ENCODE measurements at places on chromosomes 12 and 14. TPM values are rescaled to one million over a fixed set of nuclear protein-coding genes. Genes with fewer than 3 reads are reported as not detected.
A peak's percentile ranks its signal among the peaks of the same experiment; 100 is the strongest.

Gene LRRK2
- polyA plus RNA-seq, result 1.8 TPM

GRCh38 chr14:54593860-54594259 lies 26.9 kb downstream of the SAMD4A start:
- H3K36me3 ChIP-seq, result no peaks in the 10 kb centered on the region
- no peak overlapping the region for H3K4me3 ChIP-seq
- peak overlapping the region; percentile 19 for H3K27ac ChIP-seq
- H3K27me3 ChIP-seq, result no peaks in the 10 kb centered on the region

- H3K4me3 ChIP-seq, result no peak overlapping the region
- no peaks in the 10 kb centered on the region for H3K36me3 ChIP-seq
- H3K4me1 ChIP-seq, result no peaks in the 10 kb centered on the region
- H3K27ac ChIP-seq, result no peak overlapping the region
Measured at GRCh38 chr14:82070040-82070439, 536.4 kb upstream of the SEL1L start.

DNA sequence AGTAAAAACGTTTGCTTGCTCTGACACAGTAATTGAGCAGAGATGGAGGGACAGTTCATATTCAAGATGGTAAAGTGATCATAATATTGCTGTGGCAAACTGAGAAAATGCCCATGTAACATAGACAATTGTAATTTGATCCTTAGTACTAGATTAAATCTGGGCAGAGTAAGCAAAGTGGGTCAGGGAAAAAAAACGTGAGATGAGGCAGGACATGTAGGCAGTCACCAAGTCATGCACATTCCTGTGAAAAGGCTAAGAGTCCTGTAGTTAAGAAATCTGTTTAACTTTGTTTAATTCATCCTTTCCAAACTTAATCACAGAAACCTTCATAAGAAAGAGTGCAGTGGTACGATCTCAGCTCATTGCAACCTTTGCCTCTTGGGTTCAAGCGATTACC lies 16.1 kb downstream of the BTBD7 start:
- no peaks in the 10 kb centered on the region for H3K27me3 ChIP-seq
- H3K36me3 ChIP-seq, result peaks cover under 1% of the 10 kb centered on the region
- no peak overlapping the region for H3K27ac ChIP-seq
- no peak overlapping the region for H3K4me3 ChIP-seq
- no peak for DNase-seq

- H3K4me3 ChIP-seq, result no peak overlapping the region
- peaks cover 7% of the 10 kb centered on the region for H3K4me1 ChIP-seq
- H3K36me3 ChIP-seq, result peaks cover 53% of the 10 kb centered on the region
- H3K27me3 ChIP-seq, result no peaks in the 10 kb centered on the region
- peak overlapping the region; percentile 53 for H3K27ac ChIP-seq
Measured at GRCh38 chr14:74299061-74299545, 3.6 kb downstream of the ABCD4 start.

DNA sequence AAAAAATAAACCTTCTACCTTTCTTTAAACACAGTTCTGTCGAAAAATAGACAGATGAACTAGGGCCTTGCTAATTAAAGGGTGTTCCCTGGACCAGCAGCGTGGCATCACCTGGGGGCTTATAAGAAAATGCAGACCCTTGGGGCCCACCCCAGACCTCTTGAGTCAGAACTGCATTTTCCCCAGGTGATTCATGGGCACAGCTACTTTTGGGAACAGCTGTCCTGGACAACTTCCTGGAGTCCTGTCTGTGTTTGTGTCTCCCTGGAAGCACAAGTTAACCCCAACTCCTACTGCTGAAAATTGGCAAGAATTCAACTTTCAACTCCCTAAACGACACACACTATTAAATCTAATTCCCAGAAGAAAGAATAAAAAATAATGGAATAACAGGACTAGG lies 17.8 kb downstream of the FBLN5 start:
- no peak for DNase-seq
- H3K27ac ChIP-seq, result no peak overlapping the region
- no peaks in the 10 kb centered on the region for H3K36me3 ChIP-seq
- H3K4me3 ChIP-seq, result no peak overlapping the region
- no peaks in the 10 kb centered on the region for H3K27me3 ChIP-seq
- no peaks in the 10 kb centered on the region for H3K4me1 ChIP-seq

- H3K4me1 ChIP-seq, result peaks cover 9% of the 10 kb centered on the region
- DNase-seq, result no peak
- no peak overlapping the region for H3K4me3 ChIP-seq
- H3K36me3 ChIP-seq, result no peaks in the 10 kb centered on the region
- H3K27ac ChIP-seq, result no peak overlapping the region
Measured at GRCh38 chr14:100673085-100673806, 53.4 kb upstream of the DLK1 start.

GRCh38 chr12:56103823-56104108 lies 593 bp upstream of the PA2G4 start:
- peak overlapping the region; percentile 93 for H3K4me3 ChIP-seq
- DNase-seq, result no peak
- H3K27ac ChIP-seq, result peak overlapping the region; percentile 89
- H3K27me3 ChIP-seq, result no peaks in the 10 kb centered on the region

DNA sequence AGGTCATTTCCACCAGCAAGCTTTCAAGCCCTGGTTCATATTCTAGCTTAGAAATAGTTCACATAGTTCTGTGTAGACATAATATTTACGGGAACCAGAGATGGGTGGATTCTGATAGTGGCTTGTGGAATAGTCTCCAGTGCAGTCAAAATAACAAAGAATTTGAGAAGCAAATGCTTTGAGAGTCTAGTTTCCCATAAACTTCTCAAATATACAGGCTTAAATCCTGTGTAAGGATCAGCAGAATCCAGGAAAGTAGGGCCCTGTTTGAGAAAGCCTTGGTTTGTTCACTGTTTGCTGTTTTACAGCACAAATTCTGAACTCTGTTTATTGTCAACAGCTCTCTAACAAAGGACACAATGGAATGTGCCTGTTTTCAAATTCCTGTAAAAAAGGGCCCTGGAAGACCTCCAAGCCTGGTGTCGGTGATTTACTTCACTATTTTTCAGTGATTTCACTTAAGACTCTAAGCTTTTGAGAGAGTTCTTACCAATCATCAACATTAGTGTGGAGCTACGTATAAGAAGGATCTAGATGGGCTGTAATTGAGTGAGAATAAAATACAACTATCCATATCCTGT lies 11.4 kb upstream of the FOS start:
- no peaks in the 10 kb centered on the region for H3K27me3 ChIP-seq
- H3K4me1 ChIP-seq, result peaks cover 11% of the 10 kb centered on the region
- no peak overlapping the region for H3K4me3 ChIP-seq
- peak overlapping the region; percentile 2 for H3K27ac ChIP-seq
- no peak for DNase-seq

DNA sequence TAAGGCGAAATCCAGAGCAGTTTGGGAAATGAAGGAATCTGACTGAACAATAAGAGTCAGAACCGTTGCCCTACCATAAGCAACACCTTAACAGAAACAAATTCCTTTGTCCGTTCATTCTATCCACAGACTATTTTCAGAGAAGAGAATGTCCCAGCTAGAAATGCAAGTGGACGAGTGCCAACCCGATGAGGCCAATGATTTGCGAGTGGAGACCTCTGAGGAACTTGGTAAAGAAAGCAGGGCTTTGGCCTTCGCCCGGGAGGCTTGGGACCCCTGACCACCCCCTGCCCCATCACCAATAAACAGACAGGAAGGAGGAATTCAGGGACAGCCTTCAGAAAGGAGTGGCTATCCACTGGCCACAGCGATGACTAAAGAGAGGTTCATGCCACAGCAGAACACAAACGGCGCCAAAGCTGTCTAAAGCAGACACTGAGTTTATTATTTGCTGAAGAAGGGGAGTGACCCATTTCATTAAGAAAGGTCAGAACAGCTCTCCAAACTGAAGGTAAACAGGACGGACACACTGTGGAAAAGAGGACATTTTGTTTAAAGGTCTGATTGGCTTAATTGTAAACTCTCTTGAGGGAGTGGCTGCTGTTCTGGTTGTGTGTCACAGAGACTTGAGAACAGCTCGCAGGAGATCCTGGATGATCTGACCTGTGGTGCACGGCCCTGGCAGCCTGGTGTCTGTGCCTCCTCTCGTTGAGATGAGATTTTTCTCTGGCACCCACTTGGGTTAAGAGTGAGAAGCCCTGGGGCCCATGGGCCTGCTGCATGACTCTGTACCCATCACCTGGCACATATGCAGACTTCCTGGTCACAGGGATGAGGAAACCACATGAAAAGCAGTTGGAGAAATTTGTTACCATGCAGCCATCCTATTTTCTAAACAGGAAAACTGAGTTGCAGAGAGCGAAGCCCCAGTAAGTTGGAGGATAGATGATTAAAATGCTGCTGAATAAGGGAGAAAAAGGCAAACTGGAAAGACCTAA lies 142.0 kb upstream of the PZP start:
- H3K36me3 ChIP-seq, result no peaks in the 10 kb centered on the region
- H3K4me1 ChIP-seq, result no peaks in the 10 kb centered on the region
- H3K27ac ChIP-seq, result no peak overlapping the region

GRCh38 chr12:80553316-80553715 lies 109.3 kb downstream of the PTPRQ start:
- H3K4me3 ChIP-seq, result no peak overlapping the region
- no peak for DNase-seq
- peaks cover 5% of the 10 kb centered on the region for H3K4me1 ChIP-seq
- no peaks in the 10 kb centered on the region for H3K27me3 ChIP-seq

Gene PRB2
- polyA plus RNA-seq, result not detected

DNA sequence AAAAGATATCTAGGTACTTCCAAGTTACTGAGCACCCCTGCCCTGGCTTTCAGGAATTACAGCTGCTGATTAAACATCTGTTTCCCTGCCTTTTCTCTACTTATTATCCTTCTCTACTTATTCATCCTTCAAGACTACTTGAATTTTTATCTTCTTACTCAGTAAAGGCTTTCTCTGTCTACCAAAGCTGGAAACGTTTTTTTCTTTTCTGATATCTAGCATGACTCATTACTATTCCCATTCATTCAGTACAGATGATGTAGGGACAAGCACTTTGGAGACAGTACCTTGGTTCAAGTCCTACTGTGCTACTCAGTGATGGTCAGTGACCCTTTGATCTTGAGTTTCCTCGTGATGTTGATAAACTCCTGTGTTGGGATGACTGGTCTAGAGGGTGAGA lies 848.7 kb downstream of the NRXN3 start:
- no peaks in the 10 kb centered on the region for H3K4me1 ChIP-seq
- H3K27ac ChIP-seq, result no peak overlapping the region
- H3K36me3 ChIP-seq, result no peaks in the 10 kb centered on the region
- no peaks in the 10 kb centered on the region for H3K27me3 ChIP-seq

GRCh38 chr12:19394385-19394784 lies 44.9 kb upstream of the AEBP2 start:
- no peak overlapping the region for H3K27ac ChIP-seq
- H3K27me3 ChIP-seq, result no peaks in the 10 kb centered on the region
- no peaks in the 10 kb centered on the region for H3K36me3 ChIP-seq
- H3K4me1 ChIP-seq, result no peaks in the 10 kb centered on the region
- H3K4me3 ChIP-seq, result no peak overlapping the region

DNA sequence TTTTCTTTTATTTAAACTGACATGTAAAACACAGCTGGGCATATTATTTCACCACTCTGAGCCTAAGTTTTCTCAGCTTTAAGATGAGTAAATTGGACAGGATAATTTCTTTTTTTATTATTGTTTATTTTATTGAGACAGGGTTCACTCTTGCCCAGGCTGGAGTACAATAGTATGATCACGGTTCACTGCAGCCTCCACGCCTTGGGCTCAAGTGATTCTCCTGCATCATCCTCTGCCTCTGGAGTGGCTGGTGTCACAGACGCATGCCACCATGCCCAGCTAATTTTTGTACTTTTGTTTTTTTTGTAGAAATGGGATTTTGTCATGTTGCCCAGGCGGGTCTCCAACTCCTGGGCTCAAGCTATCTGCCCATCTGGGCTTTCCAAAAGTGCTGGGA lies 12.7 kb downstream of the BMAL2 start:
- H3K36me3 ChIP-seq, result no peaks in the 10 kb centered on the region
- DNase-seq, result no peak
- no peak overlapping the region for H3K27ac ChIP-seq
- H3K4me3 ChIP-seq, result no peak overlapping the region
- no peaks in the 10 kb centered on the region for H3K27me3 ChIP-seq

DNA sequence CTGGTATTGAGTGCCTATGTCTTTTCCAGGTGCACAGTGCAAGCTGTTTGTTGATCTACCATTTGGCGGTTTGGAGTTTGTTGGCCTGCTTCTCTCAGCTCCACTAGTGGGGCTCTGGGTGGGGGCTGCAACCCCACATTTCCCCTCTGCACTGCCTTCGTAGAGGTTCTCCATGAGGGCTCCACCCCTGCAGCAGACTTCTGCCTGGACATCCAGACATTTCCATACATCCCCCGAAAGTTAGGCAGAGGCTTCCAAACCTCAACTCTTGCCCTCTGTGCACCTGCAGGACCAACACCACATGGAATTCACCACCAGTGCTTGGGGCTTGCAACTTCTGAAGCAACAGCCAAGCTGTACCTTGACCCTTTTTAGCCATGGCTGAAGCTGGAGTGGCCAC lies 1024.1 kb downstream of the TMTC2 start:
- H3K27ac ChIP-seq, result no peak overlapping the region
- no peak for DNase-seq
- H3K36me3 ChIP-seq, result no peaks in the 10 kb centered on the region
- H3K4me3 ChIP-seq, result no peak overlapping the region
- no peaks in the 10 kb centered on the region for H3K27me3 ChIP-seq

DNA sequence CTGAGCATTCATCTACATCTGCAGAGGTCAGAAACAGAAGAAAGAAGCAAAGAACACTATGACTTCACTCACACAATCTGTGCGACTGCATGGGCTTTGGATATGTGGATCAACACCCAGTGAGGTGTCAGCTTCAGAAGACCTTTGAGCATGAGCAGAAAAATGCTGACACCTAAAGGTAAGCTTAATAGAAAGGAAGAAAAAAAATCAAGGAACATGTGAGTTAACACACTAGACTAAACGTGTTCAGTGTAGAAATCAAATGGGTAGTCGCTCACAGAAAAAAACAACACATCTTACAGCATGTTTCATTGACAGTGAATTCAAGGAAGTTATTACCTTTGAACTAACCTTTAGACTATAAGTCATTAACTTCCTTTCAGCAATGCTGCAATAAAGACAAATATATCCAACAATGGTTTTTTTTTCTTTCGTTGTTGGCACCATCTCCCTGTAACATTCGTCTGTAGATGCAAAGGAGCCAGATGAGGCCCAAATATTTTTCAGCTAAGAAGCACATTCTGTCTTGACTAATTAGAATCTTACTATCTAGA lies 30.9 kb downstream of the RTRAF start:
- no peak overlapping the region for H3K4me3 ChIP-seq
- no peaks in the 10 kb centered on the region for H3K36me3 ChIP-seq
- no peak for DNase-seq
- H3K27me3 ChIP-seq, result no peaks in the 10 kb centered on the region
- no peaks in the 10 kb centered on the region for H3K4me1 ChIP-seq

DNA sequence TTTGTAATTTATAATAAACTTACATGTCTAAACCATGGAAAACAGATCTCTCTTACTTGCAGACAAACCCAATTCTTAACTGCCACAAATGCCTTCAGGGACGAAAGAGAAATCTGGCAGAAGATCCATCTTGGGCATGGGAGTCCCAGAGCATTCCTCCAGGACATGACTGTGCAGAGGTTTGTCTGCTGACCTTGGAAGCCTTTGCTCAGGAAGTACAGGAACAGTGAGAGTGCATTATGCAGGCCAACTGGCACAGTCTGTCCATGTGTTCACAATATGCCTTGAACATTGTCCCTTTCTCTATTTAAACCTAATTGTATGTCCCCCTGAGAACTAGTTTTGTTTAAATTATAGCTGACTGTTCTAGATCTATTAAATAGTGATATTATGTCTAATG lies 467.1 kb downstream of the ATP23 start:
- no peak for DNase-seq
- peaks cover 3% of the 10 kb centered on the region for H3K4me1 ChIP-seq
- H3K27ac ChIP-seq, result no peak overlapping the region
- H3K4me3 ChIP-seq, result no peak overlapping the region
- H3K27me3 ChIP-seq, result no peaks in the 10 kb centered on the region

Gene CLEC14A
- polyA plus RNA-seq, result 22.7 TPM

Gene ASB2
- polyA plus RNA-seq, result 217 TPM

All from psoas muscle (tissue), 8 donors.